IPS-NIHi11 (cell line): ENCODE measurements at places on chromosomes 2 and 18.

DNA sequence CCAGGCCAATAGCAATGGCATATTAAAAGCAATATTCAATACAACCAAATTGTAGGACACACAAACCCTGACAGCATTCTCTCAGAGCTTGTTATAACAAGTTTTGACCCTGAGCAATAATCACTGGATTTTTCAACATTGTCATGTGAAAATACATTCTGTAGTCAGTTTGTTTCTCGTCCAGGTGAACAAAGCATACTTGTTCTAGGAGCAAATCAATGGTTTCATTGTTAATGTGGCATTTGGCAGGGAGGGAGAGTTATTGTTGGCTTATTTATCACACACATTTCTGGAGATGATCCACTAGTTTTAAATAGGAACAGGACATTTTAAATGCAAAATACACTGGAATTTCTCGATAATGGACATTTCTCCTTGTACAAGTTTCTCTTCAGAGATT, 69.9 kb upstream of the L3MBTL4 start:
- DNase-seq, result no peak

GRCh38 chr2:235925250-235925919, 242.8 kb downstream of the GBX2 start:
- DNase-seq, result no peak

DNA sequence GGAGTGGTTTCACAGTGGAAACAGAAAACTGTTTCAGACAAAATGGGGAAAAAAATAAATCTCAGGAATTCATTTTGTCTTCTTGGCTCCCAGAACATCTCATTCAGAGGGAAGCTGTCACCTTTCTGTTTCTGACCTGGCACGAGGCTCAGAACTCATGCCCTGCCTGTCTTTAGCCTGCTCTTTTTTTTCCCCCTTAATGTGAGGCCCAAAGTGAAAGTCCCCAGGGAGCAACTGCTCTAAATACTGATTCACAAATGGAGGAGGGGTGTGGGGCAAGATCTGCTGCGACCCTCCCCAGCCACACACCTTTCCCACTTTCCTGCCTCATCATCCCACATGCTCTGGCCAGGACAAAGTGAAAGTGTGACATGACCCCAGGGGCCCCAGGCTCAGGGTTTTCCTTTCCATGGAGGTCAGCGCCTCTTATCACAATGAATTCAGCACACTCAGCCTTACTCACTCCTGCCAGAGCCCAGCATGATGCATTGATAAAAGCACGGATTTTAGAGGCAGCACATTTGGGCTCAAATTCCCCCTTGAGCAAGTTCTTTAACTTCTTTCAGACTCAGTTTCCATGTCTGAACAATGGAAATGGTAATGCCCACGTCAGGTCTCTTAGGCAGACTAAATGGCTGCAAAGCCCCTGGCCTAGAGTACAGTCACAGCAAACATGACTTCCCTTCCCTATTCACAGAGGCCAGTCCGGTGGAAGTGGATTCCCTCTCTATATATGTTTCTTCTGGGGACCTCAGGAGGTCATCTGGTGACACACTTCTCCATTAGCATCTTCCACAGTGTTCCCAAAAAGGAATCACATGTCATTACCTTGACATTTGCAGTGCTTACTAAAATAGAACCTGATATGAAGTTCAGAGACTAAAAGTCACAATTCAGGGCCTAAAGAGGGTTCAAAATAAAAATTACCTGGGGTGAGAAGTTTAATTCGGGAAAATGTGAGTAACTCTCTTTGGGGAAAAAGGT, 55.3 kb upstream of the TMEM163 start:
- DNase-seq, result no peak

DNA sequence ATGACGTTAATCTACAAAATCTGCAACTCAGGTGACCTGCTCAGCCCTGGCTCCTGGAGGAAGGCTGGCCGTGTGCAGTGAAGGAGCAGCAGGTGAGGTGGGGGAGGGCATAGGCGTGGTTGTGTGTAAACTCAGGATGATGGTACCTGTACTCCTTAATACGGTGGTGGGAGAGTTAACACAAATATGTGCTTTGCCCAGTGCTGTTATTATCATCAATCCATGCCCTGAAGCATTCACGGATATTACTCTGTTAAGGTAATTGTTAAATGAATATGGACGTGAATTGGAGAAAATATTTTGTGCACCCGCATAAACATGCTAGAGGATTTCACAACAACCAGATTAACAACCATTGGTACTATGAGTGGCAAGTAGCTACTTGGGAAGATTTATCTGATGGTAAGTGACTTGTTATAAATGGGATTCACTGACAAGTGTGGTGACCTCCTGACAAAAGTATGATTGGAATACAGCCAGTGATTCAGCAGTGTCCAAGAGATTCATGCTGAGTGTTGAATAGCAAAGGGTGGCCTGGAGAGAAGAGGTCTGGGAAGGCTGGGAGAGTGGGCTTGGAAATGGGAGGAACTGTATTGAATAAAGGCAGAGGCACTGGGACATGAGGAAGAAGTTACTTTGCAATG, 194.1 kb downstream of the TPGS2 start:
- no peak for DNase-seq

- DNase-seq, result no peak
These were observed 6.1 kb downstream of the RNF144A start for GRCh38 chr2:6923319-6923718.

GRCh38 chr2:172901913-172902312, 166.3 kb downstream of the RAPGEF4 start:
- DNase-seq, result no peak

GRCh38 chr2:206193671-206194357, 34.1 kb downstream of the EEF1B2 start:
- DNase-seq, result no peak

GRCh38 chr2:26394694-26395093, 7.0 kb upstream of the DRC1 start:
- DNase-seq, result no peak

DNA sequence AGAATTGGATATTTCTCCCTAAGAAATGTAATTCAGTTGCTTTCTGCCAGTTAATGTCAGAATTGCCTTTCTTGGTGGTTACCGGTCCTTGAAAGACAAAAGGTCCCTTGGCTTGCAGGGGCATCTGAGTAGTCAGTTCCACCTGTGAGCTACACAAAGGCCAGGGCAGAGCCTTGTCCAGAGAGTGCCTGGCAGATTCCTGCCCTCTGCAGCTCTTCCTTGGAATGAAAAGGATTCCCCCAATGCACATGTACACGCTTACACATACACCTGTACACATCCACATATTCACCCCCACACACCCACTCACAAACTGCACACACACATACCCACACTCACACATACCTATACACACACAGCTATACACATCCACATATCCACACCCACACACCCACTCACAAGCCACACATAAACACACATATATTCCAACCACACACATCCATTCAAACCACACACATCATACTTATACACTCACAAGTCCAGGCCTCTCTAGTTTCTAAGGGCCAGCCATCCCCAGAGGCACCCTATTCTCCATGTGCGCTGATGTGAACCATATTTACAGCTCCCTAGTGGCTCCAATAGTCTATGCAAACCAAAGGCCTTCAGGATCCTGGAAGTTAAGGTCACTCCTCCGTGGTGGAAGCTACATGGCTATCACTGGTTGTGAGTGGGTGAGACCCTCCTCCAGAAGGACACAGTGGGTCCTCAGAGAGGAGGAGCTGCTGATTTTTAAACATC, 9.6 kb downstream of the CYRIA start:
- DNase-seq, result no peak

DNA sequence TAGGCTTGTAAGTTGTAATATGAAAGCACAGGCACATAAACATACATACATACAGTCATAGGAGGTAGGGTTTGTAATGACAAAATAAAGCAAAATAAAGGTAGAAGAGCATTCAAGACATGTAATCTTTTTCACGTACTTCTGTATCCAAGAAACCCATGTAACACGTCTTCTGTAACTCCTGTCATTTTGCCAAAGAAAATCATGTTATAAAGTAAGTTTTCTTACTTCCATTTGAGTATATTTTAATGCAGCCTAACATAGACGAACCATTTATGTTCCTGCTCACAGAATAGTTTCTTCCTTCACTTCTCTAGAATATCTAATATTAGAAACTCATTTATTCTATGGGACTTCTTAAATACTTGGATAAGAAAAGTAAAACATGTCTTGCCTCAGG, 1884.0 kb upstream of the CELF4 start:
- DNase-seq, result no peak

DNA sequence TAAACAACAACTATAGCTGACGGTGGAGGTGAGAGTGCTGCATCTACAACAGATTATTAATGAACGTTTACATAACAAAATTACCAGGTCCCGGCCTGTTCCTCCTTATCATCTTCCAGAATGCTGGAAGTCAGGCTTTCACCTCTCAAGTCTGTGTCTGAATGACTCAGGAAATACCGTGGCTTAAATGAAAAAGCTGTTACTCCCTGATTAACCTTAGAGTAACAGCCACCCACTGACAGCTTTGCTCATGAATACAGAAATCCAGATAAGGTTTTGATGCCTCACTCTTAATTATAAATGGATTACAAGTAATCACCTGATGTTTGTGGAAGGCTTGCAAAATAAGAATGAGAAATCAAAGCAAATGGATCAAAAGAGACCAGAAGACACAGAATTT, 885.3 kb upstream of the CELF4 start:
- no peak for DNase-seq
